ENCODE measurements at places on chromosomes 2 and 18.

DNA sequence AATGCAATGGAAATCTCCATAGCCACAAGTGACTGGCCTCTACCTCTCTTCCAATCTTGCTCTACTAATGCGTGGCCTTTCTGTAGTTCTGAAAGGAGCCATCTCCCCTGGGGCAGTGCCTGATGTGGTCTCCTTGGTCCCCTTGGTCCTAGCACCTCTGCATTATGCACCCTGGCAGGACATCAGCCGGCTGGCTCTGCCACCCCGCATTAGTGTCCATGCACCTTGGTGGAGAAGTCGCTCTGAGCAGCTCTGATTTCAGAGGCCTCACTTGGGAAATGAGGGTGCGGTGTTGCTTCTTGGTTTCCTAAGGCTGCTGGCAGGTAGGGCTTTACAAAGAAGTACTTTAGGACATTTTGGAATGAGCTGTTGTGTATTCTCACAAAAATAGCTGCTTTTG is 317.9 kb downstream of the GBX2 start:
- DNase-seq, result no peak

DNA sequence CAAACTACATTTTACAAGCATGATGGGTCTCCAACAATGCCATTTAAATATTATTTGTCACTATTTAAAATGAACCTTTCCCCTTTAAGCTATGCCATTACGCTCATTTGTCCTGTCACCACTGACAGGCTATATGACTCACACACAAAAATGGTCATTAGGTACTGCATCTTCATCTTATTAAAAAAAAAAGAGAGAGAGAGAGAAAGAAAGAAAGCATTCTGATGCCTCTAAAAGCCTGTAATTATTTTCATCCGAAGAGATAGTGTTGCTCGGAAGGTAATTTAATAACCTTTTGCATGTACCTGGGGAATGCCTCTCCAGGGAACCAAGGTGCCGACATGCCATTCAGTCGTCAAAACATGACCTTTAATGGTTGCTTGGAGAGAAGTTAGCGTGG is 226.7 kb downstream of the ARHGAP15 start:
- no peak for DNase-seq

GRCh38 chr18:70195852-70196434 is 9.5 kb downstream of the RTTN start:
- no peak for DNase-seq

GRCh38 chr2:11492244-11492643 is 26.3 kb upstream of the E2F6 start:
- no peak for DNase-seq

DNA sequence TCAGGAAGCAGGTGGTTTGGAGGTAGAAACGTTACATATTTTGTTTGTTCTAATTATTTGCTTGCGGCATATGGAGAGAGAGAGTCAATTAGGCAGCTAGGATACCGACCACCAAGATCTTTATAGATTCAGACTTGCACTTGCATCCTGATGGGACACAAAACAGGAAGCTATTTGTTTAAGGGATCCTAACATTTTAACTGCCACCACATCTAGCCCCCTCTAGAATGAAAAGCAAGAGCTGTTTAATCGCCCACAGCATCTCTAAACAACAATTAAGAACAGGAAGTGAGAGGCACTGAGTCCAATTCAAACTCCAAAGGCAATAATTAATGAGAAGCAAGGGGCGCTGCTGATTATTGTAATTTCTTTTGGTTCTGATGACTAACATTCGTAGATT is 182.0 kb upstream of the LINC00305 start:
- DNase-seq, result no peak

DNA sequence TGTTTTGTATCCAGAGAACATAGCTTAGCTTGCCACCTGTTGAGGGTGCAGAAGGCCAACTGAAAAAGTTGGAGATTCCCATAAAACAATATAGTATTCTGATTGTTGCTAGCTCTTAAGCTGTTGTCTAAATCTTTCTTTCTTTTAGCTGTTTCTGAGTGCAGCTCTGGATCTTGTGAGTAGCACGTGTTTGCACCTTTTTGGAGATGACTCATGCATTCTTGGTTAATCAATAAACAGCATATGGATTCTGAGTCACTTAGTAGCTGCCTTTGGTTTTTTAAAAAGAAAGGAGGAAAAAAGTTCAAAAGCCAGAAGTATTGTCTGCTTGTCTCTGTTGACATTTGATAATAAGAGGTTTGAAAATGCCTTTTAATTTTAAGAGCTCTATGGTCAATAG is 483.0 kb upstream of the FSIP2 start:
- no peak for DNase-seq

DNA sequence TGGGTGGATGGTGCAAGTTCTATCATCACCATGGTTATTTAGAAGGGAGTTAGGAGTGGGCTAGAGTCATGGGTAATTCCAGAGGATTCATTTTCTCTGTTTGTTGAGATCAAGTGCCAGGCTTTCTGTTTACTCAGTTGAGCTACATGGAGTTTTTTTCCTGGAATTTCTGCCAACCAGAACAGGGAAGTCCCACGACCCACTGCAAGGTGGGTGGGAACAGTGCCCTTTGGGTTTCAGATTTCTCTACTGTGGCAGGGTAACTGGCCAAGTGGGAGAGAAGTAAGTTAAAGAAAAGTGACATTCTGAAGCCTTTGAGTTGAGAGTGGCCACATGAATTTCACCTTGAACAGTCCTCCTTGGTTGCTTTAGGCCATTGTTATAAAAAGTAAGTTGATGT is 138.9 kb downstream of the SLC39A10 start:
- DNase-seq, result no peak

DNA sequence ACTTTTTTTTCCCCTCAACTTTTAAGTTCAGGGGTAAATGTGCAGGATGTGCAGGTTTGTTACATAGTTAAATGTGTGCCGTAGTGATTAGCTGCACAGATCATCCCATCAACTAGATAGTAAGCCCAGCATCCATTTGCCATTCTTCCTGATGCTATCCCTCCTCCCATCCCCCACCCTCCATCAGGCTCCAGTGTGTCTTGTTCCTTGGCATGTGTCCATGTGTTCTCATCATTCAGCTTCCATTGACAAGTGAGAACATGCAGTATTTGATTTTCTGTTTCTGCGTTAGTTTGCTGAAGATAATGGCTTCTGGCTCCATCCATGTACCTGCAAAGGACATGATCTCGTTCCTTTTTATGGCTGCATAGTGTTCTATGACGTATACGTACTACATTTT is 47.2 kb upstream of the STON1 start:
- no peak for DNase-seq

DNA sequence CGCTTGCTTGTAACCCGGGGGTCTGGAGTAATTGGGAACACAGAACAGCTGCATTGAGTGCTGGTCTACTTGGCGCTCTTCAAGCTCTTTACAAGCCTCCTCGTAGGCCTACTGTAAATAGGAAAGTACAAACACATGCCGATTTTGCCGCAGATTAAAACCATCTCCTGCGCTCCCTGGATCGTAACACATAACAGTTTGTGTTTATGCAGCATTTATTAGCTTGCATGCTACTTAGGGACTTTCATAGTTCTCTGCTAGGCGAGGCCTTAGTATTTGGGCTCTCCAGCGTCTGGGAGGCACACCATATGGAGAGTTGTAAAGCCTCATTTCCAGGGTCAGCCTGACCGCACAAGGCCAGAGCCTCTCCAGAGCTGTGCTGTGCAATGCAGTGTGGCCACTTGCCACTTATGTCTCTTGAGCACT is 84.0 kb upstream of the HAAO start:
- DNase-seq, result no peak

- DNase-seq, result no peak
These were observed 99.3 kb upstream of the FN1 start for GRCh38 chr2:215535125-215535668.

- no peak for DNase-seq
These were observed 318.4 kb downstream of the TXNL1 start for GRCh38 chr18:56319953-56320352.
